ENCODE measurements at places on chromosomes 5 and 9. TPM values are rescaled to one million over a fixed set of nuclear protein-coding genes. Genes with fewer than 3 reads are reported as not detected.

Gene FSD1L
- 28.1 TPM for polyA plus RNA-seq

Gene KIF20A
- 0.17 TPM for polyA plus RNA-seq

Gene ST8SIA4
- 0.31 TPM for polyA plus RNA-seq

Gene MAMDC2
- polyA plus RNA-seq, result 3.9 TPM

Gene YTHDC2
- 10.4 TPM for polyA plus RNA-seq

Gene FREM1
- polyA plus RNA-seq, result 1.6 TPM

Gene ARL10
- 1.1 TPM for polyA plus RNA-seq

Gene INSL6
- 2.3 TPM for polyA plus RNA-seq

Gene GABRA1
- polyA plus RNA-seq, result 1,123 TPM

Gene TEX48
- polyA plus RNA-seq, result not detected

Gene GBGT1
- polyA plus RNA-seq, result 2.3 TPM

Gene PDE6A
- polyA plus RNA-seq, result not detected

Gene TBC1D2
- polyA plus RNA-seq, result 0.23 TPM

Gene PCDHGA10
- polyA plus RNA-seq, result 7.8 TPM

Gene SPINK7
- not detected for polyA plus RNA-seq

Gene LTC4S
- not detected for polyA plus RNA-seq

Gene DDX4
- not detected for polyA plus RNA-seq

Gene CBY3
- not detected for polyA plus RNA-seq

Gene SHISAL2B
- not detected for polyA plus RNA-seq

Gene GMCL2
- polyA plus RNA-seq, result not detected

Gene LIFR
- 8.8 TPM for polyA plus RNA-seq

Gene LCN15
- not detected for polyA plus RNA-seq

Gene ACTBL2
- polyA plus RNA-seq, result not detected

Gene PCDHGA12
- polyA plus RNA-seq, result 3.6 TPM

Gene NTRK2
- polyA plus RNA-seq, result 8.1 TPM

Gene SOHLH1
- 1.4 TPM for polyA plus RNA-seq

Data from Purkinje cell (primary cell).